ENCODE measurements at places on chromosomes 2 and 18. TPM values are rescaled to one million over a fixed set of nuclear protein-coding genes. Genes with fewer than 3 reads are reported as not detected.
A peak's percentile ranks its signal among the peaks of the same experiment; 100 is the strongest.

Gene EML4
- 35.0 TPM for polyA plus RNA-seq

- no peak overlapping the region for H3K4me3 ChIP-seq
- no peaks in the 10 kb centered on the region for H3K36me3 ChIP-seq
- no peak overlapping the region for H3K27ac ChIP-seq
- DNase-seq, result no peak
- H3K27me3 ChIP-seq, result no peaks in the 10 kb centered on the region
- no peaks in the 10 kb centered on the region for H3K4me1 ChIP-seq
Measured at GRCh38 chr2:144310889-144311608, 208.9 kb downstream of the ZEB2 start.

DNA sequence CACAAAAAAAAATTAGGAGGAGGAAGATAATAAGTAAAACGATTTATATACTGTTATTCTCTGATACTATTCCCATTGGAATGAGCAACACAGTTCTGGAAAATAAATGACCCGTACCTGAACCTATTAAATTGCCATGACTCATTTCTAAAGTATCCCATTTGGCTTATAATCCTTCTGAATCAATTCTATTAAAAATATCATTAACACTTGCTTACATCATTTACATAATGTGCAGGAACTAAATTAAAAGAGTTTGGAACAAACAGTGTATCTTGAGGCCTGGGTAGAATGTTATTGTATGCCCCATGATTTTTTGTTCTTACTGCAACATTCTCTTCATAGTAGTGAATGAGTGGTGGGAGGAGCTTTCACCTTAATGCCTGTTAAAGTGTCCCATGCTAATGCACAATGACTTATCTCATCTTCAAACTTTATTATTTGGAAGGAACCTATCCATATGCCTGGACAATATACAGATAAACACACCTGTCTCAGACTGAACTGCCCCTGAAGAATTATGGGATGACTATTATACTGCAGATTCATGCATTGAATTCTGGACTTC is 549.9 kb upstream of the ACVR2A start:
- no peak for DNase-seq
- H3K4me1 ChIP-seq, result no peaks in the 10 kb centered on the region
- H3K36me3 ChIP-seq, result no peaks in the 10 kb centered on the region

DNA sequence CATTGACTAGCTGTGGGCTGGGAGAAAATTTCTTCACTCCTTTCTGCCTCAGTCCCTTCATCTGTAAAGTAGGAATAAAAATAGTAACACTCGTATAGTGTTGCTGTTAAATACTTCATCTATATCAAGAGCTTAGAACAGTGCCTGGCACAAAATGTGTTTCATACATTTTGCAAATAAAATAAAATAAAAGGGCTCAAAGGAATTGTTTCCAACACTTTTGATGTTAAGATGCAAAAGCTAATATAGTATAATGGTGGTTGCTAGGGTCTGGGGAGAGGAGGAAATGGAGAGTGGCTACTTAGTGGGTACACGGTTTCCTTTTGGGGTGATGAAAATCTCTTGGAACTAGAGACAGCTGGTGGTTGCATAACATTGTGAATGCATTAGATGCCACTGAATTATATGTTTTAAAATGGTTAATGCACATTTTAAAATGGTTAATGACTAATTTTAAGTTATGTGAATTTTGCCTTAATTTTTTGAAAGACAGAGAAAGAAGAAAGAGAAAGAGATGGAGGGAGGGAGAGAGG is 542.1 kb upstream of the ID2 start:
- H3K36me3 ChIP-seq, result no peaks in the 10 kb centered on the region
- DNase-seq, result no peak
- no peak overlapping the region for H3K27ac ChIP-seq
- no peak overlapping the region for H3K4me3 ChIP-seq

DNA sequence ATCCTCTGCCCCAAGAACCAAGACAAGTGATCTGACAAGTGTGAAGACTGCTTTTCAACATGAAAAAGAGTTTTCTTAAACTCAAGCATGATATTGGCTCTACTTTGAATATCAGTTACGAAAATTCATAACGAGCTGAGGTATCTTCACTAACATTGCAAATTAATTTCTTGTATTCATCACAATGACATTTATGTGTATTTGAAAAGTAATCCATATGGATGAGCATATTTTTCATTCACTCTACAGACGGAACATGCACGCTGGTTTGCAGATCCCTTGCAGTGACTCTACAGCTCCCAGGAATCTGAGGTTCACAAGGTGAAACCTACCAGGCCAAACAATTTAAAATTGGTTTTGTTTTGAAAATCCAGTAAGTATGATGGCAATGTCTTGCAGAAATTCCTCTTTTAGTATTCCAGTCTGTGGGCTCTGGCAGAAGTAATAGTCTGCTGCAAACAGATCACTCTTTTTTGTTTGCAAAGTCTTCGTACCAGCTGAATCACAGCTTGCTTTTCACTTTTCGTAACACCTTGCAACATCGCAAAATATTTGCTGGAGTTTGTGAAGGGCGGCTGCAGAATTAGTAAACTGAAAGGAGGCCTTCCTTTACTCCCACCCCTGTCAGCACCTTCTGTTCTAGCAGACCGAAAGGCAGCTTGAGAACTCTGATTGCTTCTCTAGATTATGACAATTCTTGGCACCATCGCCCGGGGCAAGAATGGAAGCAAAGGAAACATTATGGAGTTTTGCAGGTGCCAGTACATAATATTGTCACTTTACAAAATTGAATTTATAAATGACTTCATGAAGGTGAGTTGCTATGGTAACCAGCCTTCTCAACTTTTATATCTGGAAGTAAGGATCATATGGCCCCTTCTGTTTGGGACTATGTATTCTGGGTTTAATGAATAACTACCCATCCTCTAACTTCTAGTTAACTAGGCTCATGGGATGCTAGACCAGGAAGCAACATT is 168.7 kb downstream of the TMEM247 start:
- no peaks in the 10 kb centered on the region for H3K27me3 ChIP-seq
- peaks cover 1% of the 10 kb centered on the region for H3K36me3 ChIP-seq

Gene DBI
- polyA plus RNA-seq, result 150 TPM

Gene DYSF
- polyA plus RNA-seq, result 0.18 TPM

DNA sequence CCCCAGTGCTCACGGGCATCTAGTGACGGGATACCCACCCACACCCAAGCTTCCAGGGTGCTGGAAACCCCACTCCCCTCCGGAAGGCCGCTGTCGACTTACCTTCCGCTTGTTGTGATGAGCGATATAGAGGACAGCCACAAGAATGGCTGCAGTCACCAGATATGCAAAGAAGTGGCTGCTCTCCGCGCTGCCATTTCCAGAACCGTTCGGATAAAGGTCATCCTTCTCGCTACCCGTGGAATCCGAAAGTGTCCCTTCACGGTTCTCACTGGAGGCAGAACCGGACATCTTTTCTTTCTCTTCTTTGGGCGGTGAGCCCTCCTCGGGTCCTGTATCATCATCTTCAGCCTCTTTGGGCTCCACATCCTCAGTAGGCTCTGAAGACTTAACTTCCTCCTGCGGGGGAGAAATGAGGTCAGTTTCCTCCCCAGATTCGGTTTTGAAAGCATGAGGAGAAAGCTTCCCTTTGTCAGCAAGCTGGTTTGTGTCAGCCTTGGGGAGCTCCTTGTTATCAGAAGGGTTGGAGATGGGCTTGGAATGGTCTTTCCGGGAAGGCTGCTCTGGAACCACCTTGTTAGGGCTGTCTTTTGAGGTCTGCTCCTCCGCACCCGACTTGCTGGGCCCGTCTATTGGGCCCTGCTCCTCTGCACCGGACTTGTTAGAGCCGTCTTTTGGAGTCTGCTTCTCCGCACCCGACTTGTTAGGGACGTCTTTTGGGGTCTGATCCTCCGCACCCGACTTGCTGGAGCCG is 1.2 kb downstream of the TGOLN2 start:
- H3K27me3 ChIP-seq, result no peaks in the 10 kb centered on the region
- H3K4me3 ChIP-seq, result peak overlapping the region; percentile 73
- H3K27ac ChIP-seq, result no peak overlapping the region
- peaks cover 33% of the 10 kb centered on the region for H3K36me3 ChIP-seq

- H3K4me1 ChIP-seq, result peaks cover 24% of the 10 kb centered on the region
- H3K36me3 ChIP-seq, result peaks cover under 1% of the 10 kb centered on the region
- peak overlapping the region; percentile 96 for H3K27ac ChIP-seq
- peak overlapping the region; percentile 82 for H3K4me3 ChIP-seq
- peak; percentile 84 for DNase-seq
Measured at GRCh38 chr2:176637486-176638166, 368.4 kb downstream of the MTX2 start.

DNA sequence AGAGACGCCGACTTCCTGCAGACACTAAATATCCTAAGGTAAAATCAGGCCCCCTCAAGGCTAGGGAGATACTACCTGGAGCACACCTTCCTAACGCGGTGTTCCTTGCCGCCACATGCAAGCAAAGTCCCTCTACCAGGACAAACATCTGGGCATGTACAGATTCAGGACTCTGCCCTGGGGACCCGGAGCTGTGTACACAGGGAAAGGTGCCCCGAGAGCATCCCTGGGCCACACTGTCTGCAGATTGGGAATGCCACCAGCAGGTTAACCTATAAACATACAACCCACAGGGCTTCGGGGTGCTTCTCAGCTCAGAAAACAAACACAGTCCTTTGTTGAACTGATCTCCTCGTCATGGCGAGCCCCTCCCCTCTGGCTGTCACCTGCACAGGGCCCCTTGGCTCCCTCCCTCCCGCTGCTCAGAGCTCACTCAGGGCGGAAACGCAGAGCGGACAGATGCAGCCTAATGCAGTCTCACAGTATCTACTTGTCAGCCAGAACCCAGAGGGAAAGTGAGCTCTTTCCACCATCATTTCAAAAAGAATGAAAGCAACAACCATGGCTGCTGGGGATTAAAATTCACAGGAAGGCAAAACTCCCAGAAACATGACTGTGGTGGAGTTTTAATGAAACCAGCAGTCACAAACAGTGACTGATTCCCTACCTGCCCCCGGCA is 218.8 kb downstream of the HDAC4 start:
- no peak overlapping the region for H3K4me3 ChIP-seq
- DNase-seq, result no peak
- no peak overlapping the region for H3K27ac ChIP-seq
- H3K27me3 ChIP-seq, result no peaks in the 10 kb centered on the region

GRCh38 chr18:54043484-54044251 is 180.8 kb downstream of the MBD2 start:
- H3K27ac ChIP-seq, result no peak overlapping the region
- no peak for DNase-seq
- H3K4me3 ChIP-seq, result no peak overlapping the region

Gene MYO7B
- polyA plus RNA-seq, result 0.06 TPM

Gene RNF152
- polyA plus RNA-seq, result 7.9 TPM

DNA sequence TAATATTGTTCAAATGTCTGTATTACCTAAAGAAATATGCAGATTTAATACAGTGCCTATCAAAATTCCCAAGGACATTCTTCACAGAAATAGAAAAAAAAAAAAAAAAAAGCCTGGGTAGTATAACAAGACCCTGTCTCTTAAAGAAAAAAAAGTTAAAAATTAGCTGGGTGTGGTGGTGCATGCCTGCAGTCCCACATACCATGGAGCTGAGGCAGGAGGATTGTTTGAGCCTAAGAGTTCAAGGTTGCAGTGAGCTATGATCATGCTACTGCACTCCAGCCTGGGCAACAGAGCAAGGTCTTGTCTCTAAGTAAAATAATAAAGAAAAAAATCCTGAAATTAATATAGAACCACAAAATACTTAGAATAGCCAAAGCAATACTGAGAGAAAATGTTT is 51.9 kb downstream of the SLC16A14 start:
- no peaks in the 10 kb centered on the region for H3K36me3 ChIP-seq
- no peak overlapping the region for H3K27ac ChIP-seq
- DNase-seq, result no peak
- H3K4me3 ChIP-seq, result no peak overlapping the region
- no peaks in the 10 kb centered on the region for H3K4me1 ChIP-seq

DNA sequence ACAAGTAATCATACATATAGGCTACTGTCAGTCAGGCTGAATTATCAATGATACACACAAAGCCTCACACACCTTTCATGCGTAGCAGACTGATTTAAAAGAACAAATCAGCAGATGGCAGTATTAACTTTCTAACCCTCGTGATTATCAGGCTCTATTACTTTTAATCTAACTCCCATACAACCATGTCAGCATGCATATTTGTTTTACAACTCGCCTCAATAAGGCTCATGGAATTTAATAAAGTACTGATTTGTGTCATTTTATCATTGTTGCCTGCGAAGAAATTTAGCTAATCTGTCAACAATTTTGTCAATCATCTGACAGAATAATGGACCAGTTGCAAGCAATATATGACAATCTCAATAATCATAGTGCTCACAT is 82.8 kb downstream of the SLC25A12 start:
- DNase-seq, result peak; percentile 34
- H3K36me3 ChIP-seq, result peaks cover 10% of the 10 kb centered on the region
- no peaks in the 10 kb centered on the region for H3K4me1 ChIP-seq
- H3K27me3 ChIP-seq, result no peaks in the 10 kb centered on the region
- H3K4me3 ChIP-seq, result no peak overlapping the region

DNA sequence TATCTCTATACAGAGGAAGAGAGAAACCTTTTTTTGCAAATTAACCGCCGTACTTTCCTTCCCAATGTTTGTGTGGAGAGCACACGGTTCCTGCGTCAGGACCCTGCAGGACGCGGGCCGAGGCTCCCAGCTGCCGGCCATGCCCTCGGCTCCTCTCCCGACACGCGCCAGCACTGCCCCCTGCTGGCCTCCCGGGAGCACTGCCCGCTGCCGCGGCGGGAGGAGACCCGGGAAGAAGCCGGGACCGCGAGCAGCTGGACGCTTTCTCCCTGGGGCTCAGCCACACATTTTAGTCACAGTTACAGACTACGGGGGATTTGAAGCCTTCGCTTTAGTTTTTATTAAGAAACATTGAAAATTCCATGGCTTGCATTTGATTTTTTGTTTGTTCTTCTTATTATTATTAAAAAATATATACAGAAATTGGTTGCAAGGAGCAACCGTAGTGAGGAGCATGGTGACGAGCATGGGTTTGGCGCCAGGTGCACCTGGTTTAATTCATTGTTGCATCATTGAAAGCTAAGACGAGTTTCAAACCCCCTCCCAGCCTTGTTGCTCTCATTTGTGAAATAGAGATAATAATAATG is 401.2 kb downstream of the GALR1 start:
- H3K4me1 ChIP-seq, result no peaks in the 10 kb centered on the region

DNA sequence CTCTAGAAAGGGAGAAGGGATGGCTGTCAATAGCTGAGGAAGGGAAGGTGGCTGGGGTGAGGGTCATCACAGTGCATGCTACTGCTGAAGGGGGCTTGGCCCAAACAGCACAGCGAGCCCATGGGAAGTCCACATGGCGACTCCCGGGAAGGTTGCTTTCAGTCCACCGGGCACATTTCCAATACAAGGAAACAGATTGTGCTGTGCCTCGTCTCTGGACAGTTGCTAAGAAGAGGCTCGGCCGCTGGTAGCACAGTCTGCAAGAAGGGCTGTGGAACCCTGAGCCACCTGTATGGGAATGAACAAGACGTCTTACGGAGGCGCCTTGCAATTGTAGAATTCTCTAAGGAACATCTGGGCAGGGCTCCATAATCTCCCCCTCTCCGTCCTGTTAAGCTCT is 123.1 kb downstream of the CELF4 start:
- no peaks in the 10 kb centered on the region for H3K36me3 ChIP-seq
- no peaks in the 10 kb centered on the region for H3K27me3 ChIP-seq
- no peak overlapping the region for H3K4me3 ChIP-seq
- DNase-seq, result no peak

Gene LTBP1
- polyA plus RNA-seq, result 564 TPM
